Ascending aorta (tissue), 2 donors: ENCODE measurements at places on chromosomes 3 and 15.
A peak's percentile ranks its signal among the peaks of the same experiment; 100 is the strongest.

DNA sequence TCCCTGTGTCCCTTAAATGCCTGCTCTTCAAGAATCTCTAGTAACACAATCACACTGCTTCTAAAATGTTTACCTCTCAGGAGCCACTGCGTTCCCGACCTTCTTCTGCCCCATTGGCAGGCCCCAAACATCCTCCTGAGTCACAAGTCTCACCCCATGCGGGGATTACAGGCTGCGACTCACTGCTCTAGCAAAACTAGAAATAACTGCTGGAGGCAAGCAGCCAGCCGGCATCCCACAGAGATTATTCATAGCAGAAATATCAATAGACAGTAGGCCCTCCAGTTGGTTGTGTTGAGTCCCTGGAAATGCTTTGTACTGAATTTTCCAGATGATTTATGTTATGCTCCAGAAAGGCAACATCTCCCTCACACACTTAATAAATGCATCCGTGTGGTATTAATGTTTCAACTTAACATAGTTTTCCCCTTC lies 64.8 kb downstream of the RFTN1 start:
- DNase-seq = peak; percentile 43

DNA sequence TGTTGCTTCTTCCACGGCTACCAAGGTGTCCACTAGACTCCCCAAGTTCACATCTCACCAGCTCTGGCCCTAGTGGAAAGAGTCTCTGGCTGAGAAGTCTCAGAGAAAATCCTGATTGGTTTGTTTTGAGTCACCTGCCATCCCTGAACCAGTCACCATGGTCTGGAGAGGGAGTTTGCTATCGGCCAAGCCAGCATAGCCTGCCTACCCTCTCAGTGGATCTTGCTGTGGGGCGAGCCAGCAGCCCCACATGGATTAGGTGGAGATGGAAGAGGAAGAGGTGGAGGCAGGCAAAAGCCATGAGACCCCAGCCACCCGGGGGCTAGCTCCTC lies 48.1 kb upstream of the FLNB start:
- DNase-seq = no peak

GRCh38 chr3:173065543-173065981 lies 75.5 kb downstream of the SPATA16 start:
- no peak for DNase-seq

- no peak for DNase-seq
Observed at GRCh38 chr3:151316267-151316991, at the start of gene GPR87. Gene GPR87 (minus strand): TSS chr3:151316820. CDS start chr3:151300100, 16,720 bp downstream.

GRCh38 chr3:23611737-23612295 lies 193.9 kb upstream of the UBE2E1 start:
- peak; percentile 78 for DNase-seq

GRCh38 chr15:96365781-96366525 lies 35.5 kb downstream of the NR2F2 start:
- DNase-seq = no peak

DNA sequence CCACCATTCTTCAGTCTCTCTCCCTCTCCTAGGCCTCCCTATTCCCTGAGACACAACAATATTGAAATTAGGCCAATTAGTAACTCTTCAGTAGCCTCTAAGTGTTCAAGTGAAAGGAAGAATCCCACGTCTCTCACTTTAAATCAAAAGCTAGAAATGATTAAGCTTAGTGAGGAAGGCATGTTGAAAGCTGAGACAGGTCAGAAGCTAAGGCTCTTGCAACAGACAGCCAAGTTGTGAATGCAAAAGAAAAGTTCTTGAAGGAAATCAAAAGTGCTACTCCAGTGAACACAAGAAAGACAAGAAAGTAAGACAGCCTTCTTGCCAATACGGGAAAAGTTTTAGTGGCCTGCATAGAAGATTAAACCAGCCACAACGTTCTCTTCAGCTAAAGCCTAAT lies 41.3 kb downstream of the PPM1L start:
- no peak for DNase-seq

- no peak for DNase-seq
Observed at GRCh38 chr15:82108489-82109078, 62.8 kb upstream of the MEX3B start.

- no peak for DNase-seq
Observed at GRCh38 chr3:42500909-42501308, 1.5 kb upstream of the VIPR1 start.

DNA sequence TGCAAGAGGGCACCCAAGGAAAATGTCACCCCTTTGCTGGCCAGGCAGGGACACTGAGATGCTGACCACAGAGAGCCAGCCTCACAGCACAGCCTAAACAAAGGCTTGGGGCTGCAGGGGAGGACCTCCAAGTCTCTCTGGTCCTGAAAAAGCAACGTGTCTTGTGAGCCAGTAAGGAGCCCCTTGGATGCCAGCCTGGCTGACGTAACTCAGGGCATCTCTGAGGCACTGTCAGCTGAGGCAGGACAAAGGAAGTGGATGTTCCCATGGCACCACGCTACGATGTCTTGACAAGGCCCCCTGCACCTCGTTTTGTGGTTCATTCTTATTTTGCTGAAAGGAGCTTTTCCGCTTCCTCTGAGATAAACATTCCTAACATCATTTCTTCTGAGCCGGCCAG lies 160.7 kb downstream of the OR4M2 start:
- DNase-seq = no peak

GRCh38 chr3:184016811-184017671 lies 643 bp downstream of the ABCC5 start:
- no peak for DNase-seq

DNA sequence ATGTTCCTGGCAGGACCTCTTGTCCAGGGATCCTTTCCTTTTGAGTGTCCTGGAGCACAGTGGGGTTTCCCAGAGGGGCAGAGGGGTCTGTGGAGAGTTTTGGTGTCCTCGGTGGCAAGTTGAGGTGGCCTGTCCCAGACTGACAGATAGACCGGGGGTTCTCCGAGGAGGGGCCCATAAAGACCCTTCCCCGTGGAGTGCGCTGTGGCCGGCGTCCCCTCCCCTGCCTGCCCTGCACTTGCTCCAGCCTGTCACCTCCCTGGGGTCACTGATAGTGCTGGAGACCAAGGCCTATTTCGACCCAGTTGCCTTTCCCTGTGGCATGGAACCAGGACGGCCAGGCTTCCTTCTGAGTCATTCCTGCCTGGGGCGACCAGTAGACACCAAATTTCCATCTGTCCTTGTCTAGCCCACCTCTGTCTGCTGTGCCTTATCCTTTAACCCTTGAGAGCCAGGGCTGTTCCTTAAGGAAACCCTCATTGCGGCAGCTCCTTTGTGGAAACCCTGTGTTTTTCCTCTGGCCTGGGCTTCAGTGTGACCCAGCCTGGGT lies 2.9 kb downstream of the MUC4 start:
- no peak for DNase-seq

GRCh38 chr15:72050700-72051099 lies 67.2 kb downstream of the MYO9A start:
- no peak for DNase-seq

DNA sequence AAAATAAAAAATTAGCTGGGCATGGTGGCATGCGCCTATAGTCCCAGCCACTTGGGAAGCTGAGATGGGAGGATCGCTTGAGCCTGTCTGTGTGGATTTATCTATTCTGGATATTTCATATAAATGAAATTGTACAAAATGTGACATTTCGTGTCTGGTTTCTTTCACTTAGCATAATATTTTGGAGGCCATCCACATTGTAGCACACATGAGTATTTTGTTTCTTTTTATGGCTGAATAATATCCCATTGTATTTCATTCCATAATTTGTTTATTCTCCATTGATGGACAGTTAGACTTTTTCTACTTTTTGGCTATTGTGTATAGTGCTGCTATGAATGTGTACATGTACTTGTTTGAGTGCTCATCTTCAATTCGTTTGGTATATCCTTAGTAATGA lies 52.9 kb upstream of the DYNC1LI1 start:
- no peak for DNase-seq

- DNase-seq = no peak
Observed at GRCh38 chr3:113431811-113432210, 9.5 kb downstream of the CFAP44 start.

DNA sequence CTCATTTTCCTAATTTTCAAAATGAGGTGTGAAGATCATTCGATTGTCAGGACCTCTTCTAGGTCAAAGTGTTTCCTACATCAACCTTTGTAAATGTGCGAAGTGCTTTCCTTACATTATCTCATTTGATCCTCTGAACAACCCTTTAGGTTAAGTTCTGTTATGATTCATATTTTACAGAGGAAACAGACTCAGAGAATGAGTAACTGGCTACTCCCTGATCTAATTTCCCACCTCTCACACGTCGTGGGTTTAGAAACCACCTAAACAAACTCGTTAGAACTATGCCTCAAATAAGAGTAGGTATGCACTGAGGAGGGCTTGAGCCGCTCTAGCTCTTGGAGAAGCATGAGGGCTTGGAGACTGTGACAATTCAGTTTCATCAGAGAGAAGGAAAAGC lies 148.6 kb downstream of the CD47 start:
- DNase-seq = no peak

GRCh38 chr3:136055491-136055890 lies 90.0 kb downstream of the PPP2R3A start:
- no peak for DNase-seq

- DNase-seq = no peak
Observed at GRCh38 chr15:58114812-58115211, 23.4 kb upstream of the AQP9 start.

- no peak for DNase-seq
Observed at GRCh38 chr15:60729850-60730458, 251.0 kb upstream of the ICE2 start.

GRCh38 chr3:152258448-152259393 lies 10.0 kb upstream of the MBNL1 start:
- DNase-seq = peak; percentile 69

- no peak for DNase-seq
Observed at GRCh38 chr3:178440043-178440442, 96.2 kb upstream of the KCNMB2 start.

GRCh38 chr3:171658841-171659240 lies 151.4 kb downstream of the PLD1 start:
- DNase-seq = no peak

DNA sequence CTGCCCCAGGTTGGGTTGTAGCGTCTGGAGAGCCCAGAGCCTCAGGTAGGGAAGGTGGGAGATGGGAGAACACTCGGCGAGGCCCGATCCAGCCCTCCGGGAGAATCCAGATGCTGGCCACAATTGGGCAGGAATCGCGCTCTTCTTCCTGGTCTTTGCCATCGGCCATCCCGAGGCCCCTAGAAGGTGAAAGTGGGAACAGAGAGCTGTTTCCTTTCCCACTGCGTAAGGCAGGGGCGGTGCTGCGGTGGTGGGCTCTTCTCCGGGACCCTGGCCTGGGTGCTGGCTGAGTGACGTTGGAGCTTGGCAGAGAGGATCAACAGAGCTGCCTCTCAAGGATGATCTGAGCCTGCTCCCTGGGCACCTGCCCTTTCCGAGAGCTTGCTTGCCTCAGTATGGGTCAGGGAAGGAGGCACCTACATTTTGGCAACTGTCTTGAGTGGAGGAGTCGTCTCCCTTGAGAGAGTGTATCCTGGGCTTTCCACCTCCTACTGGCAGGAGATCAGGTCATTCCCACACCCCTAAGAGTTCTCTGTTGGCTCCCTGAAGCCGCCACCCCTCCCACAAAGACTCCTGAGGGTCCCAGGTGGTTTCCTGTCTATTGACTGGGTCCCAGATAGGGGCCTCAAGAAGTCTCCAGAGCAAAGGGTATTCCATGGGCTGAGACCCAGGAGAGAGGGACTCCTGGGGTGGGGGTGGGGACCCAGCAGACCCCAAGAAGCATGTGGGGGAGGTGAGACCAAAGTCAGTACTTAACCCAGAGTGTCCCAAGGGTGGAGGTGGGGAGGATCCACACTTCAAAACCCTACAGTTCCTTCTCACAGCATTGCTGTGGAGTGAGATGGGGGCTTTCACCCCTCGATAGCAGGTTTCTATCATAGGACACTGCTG lies 1.6 kb downstream of the C15orf39 start:
- DNase-seq = no peak

- no peak for DNase-seq
Observed at GRCh38 chr3:191449256-191449655, 11.7 kb upstream of the PYDC2 start.

- DNase-seq = no peak
Observed at GRCh38 chr3:69690-70089, 126.9 kb upstream of the CHL1 start.

DNA sequence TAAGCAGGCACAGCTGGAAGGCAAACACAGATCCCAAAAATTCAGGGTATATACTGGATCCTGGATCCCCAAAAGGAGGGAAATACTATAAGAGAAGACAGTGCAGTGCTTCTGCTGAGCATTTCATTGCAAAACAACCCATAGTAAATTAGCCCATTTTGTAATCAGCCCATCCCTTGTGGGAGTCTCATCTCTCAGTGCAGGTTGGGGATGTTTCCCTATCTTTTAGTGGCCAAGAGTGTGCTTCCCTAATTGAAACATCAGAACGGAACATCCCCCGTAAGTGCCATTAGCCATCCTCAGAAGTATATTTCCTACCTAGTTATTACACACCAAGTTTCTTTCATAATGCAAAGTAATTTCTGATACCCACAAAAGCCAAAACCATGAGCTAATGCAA lies 11.2 kb upstream of the MTMR14 start:
- no peak for DNase-seq

- DNase-seq = no peak
Observed at GRCh38 chr3:122681974-122682409, 1.4 kb downstream of the PARP14 start.

DNA sequence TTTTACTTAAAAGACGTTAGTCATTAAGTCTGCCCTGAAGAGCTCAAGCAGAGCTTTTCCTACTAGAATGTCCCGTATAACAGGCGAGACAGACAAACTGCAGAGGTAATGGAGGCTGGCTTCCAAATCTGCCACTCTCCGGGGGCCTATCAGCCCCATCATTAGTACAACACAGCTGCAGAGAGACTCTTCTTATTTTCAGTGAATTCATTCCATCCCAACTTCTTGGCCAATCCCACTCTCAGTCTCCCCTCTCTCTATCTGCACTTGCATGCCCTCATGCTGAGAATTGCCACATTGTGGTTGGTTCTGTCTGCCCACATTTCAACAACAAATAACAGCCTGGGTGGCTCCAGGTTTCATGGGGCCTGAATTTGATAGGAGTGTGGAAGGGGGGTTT lies 412.7 kb downstream of the ERC2 start:
- no peak for DNase-seq

DNA sequence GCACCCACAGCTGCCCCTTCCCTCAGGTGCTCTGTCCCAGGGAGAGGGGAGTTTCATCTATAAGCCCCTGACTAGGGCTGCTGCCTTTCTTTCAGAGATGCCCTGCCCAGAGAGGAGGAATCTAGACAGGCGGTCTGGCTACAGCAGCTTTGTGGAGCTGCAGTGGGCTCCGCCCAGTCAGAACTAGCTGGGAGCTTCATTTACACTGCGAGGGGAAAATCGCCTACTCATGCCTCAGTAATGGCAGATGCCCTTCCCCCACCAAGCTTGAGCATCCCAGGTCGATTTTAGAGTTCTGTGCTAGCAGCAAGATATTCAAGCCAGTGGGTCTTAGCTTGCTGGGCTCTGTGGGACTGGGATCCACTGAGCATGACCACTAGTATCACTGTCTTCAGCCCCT lies 181.2 kb upstream of the RARB start:
- no peak for DNase-seq

- DNase-seq = no peak
Observed at GRCh38 chr15:60797444-60798040, 318.6 kb upstream of the ICE2 start.

- DNase-seq = no peak
Observed at GRCh38 chr15:30922480-30923311, 19.0 kb downstream of the FAN1 start.

- no peak for DNase-seq
Observed at GRCh38 chr3:38487323-38487722, 8.8 kb upstream of the EXOG start.
